ENCODE measurements at places on chromosomes 1 and 21.
A peak's percentile ranks its signal among the peaks of the same experiment; 100 is the strongest.

GRCh38 chr1:23097316-23097715, 71.3 kb downstream of the LUZP1 start:
- DNase-seq: no peak

- DNase-seq: no peak
Observed at GRCh38 chr1:99580451-99580850, 65.5 kb upstream of the PALMD start.

DNA sequence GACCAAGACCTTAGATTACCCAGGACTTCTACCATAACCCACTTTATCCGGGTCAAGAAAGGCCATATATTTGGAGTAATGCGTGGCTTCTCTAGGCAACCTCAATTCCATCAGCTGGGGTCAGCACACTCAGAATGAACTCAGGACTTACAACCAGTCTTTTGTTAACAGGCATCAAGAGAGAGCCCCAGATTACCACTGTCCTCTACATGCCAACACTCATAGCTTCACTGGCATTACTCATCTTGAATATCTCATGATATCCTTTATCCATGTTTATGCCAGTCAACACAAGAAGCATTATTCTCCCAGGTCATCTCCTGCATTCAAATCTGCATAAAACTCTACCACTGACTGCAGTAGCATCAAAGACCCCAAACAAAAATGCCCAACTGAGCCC, 6.6 kb upstream of the FCGR2A start:
- DNase-seq: no peak

GRCh38 chr1:155313261-155313660, 4.6 kb downstream of the FDPS start:
- no peak for DNase-seq

DNA sequence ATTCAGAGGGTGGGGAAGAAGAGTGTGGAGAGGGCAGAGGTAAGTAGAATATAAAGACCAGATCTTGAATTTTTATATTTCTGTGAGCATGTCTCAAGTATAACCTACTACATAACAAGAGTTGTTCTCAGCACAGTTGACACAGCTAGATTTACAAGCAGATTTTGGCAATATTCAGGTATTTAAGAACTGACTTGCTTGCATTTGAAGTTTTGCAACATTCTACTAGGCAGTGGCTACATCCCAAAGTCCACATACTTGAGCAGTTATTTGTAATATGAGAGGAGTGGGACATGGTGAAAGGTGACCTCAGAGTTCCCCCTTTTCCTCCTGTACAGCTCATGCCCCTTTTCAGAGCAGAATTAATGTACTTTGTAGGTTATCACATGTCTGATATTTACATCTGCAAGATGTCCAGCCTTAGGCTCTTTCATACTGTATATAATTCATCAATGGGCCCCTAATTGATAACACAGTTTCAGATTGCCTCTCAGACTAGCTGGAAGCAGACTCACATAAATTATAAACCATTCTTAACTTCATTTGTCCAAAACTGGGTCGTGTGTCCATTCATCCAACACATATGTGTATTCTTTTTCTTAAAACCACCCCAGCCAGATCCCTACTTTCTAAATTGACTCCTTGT, 136.7 kb upstream of the RAVER2 start:
- DNase-seq: no peak

DNA sequence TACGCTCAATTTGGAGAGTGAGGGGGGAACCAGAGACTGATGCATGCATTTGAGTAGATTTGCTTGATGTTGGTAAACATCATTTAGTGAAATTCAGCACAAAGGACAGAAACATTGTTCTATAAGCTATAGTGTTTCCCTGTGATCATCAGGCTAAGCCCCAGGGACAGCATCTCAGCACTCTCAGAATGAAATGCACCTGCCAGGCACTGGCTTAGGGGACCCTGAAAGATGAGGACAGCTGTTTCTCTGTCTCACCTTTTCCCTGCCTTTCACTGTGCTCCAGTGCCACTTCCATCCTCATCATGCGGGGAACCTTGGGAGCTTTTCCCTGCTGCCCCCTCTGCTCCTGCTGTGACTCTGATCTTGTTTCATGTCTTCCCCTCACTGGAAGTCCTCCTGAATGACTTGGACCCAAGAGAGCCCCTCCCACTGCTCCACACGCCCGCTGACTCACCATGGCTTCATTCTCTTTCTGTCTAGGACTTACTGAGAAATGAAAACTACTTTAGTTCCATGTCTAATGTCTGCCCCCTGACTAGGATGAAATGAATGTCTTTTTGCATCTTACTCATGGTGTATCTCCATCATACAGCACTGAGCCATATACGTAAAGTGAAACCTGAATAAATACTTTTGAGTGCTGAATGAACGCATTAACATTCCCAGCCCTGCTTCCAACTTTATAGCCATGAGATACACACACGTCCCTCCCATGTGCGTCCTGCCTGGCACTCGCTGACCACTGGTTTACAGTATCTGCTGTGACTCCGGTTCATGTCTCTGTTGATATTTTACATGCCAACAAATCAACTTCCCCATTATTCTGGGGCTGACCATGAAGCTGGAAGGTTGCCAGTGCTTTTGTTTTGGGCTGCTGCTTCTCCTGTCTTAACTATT, 182.0 kb downstream of the PCP4 start:
- DNase-seq: no peak

DNA sequence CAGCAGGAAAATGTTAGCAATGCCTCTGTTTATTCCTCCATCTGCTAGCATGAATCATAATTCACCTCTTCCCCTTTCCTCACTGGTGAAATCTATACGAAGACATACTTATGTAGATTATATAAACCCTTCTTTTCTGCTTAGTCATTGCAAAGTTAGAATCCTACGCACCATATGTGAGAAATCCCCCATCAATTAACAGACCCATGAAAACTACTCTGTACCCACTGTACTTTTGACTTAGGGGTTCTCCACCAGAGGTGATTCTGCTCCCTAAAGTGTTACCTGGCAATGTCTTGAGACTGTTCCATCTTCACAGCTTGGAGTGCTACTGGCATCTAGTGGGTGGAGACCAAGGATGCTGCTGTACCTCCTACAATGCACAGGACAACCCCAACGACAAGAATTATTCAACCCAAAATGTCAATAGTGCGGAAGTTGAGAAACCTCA, 49.6 kb upstream of the KCTD3 start:
- DNase-seq: no peak

GRCh38 chr1:147760481-147761260, at the start of gene GJA5:
GJA5 (minus strand) TSS chr1:147760602; CDS start chr1:147759238, 1,364 bp downstream.
- DNase-seq: no peak

- DNase-seq: no peak
Observed at GRCh38 chr1:177425199-177425598, 254.4 kb downstream of the BRINP2 start.

DNA sequence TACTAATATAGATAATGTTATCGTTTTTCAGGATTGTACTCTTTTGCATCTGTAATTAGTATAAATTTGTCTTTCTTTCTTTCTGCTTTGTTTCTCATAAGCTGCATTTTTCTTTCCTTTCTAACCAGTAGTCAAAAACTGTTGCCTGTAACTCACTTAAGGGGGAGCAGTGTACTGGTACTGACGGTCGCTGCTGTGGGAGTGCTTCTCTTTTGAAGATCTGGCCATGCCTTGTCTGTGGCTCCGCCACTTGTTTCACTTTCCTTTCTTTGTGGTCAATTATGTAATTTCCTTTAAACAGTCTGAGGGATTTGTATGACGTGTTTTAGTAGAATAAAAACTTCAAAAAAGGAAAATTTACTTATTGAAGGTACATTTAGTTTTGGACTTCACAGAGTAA, 37.0 kb downstream of the MIA3 start:
- peak; percentile 93 for DNase-seq

GRCh38 chr1:219459351-219460080, 153.4 kb downstream of the ZC3H11B start:
- DNase-seq: no peak

DNA sequence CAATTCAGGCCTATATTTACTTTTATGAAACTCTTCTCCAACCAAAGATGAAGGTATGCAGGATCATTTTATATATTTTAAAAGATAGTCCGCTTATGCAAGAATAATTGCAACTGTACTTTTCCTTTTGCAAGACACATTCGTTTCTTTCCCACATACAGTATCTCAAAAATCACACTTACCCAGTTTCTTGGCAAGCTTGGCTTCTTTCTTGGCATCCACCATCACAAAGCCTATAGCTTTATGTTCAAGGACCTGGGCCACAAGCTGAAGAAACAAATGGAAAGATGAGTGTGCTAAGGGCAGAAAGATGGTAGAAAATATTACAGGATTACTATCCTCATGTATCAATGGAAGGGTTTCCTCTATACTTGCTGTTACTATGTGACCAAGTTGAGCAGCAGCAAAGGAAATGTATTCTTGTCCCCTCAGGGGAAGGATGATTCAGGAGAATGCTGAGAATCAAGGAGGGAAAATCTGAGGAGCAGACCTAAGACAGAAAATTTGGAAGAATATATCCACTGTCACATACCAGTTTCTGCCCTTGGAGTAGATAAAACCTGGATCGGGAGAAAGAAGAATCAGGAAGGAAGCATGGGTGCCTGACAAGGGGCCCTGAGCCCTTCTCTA, 23.8 kb downstream of the CASQ2 start:
- DNase-seq: no peak

DNA sequence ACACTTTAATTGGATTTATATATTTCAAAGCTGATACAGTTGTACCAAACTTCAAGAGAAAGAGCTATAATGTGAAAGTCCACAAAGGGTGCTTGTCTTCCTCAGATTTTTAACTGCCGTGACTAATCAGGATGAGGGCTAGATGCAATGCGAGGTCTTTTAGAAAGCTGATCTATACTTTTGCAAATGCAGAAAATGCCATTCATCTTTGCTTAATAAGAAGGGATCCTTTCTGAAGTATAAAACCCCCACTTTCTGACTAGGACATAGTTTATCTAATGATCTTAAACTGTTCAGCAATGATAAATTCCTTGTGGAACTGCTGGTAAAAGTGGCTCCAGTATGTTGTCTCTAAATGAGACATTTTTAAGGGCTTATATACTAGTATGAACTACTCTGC, 102.7 kb upstream of the NGF start:
- no peak for DNase-seq

DNA sequence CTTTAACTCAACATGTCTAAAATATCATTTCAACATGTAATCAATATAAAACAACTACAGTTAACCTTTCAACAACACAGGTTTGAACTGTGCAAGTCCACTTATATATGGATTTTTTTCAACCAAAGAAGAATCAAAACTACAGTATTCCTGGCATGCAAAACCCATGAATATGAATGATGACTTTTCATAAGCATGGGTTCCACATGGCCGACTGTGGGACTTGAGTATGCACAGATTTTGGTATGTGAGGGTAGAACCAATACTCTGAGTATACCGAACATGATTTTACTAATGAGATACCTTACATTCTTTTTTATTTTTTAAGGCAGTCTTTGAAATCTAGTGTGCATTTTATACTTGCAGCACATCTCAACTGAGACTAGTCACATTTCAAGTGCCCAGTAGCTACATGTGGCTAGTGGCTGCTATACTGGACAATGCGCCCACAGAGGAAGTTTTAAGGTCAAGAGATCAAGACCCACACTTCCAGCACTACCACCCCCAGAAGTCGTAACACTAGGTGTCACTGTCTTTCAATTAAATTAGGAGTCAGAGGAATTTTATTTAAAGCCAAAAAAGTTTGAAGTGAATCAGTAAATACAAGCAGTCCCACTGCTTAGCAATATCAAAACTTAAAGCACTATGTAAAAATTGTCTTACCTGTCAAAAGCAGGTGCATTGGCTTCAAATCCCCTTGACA, 40.0 kb downstream of the SYNJ1 start:
- DNase-seq: no peak
